ENCODE measurements at places on chromosomes 2 and 18.
A peak's percentile ranks its signal among the peaks of the same experiment; 100 is the strongest.

GRCh38 chr2:121210691-121211090, 74.3 kb downstream of the TFCP2L1 start:
- DNase-seq: no peak

DNA sequence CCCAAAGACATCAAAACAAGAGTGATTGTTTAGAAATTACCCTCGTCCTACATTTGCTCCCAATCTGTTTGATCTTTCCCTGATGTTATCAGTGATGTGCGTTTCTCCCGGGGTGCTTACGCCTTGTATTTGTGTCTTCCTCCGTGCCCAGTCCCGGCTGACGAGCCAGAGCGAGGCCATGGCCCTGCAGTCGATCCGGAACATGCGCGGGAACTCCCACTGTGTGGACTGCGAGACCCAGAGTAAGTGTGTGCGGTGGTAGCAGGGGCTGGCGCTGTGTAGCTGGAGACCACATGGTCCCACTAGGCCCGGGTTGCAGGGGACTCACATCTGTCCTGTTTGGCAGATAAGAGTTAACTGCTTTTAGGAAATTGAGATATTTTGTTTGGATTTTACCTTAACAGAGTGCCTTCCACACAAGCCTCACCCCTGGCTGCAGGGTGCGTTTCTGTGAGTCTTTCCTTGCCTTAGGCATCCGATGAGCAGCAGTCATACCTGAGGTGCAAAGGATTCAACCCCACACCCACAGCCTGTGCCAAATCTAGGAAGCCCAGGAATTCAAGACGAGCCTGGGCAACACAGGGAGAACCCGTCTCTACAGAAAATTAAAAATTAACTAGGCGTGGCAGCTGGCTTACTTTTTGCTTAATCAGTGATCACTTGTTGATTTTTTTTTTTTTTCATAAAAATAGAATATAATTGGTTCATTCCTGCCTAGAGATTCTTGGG, 127.4 kb downstream of the GBX2 start:
- DNase-seq: no peak

DNA sequence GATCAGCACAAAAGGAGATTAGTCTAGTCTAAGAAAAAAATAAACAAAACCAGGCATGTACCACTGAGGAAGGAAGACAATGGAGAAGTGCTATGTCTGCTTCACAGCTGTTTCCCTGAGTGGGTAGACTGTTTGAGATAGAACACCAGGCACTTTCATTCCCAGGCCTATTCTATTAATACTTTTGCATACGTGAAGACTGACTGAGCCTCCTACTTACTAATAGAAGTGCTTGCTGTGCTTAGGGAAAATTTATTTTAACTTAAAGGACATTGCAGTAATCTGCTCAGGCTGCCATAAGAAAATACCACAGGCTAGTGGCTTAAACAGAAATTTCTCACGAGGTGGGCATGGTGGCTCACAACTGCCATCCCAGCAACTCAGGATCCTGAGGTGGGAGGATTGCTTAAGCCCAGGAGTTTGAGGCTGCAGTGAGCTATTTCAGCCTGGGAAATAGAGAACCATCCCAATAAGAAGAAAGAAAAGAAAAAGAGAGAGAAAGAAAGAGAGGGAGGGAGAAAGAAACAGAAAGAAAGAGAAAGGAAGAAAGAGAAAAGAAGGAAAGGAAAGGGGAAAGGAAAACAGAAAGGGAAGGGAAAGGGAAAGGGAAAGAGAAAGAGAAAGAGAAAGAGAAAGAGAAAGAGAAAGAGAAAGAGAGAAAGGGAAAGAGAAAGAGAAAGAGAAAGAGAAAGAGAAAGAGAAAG, 33.0 kb downstream of the CMPK2 start:
- DNase-seq: peak; percentile 60

DNA sequence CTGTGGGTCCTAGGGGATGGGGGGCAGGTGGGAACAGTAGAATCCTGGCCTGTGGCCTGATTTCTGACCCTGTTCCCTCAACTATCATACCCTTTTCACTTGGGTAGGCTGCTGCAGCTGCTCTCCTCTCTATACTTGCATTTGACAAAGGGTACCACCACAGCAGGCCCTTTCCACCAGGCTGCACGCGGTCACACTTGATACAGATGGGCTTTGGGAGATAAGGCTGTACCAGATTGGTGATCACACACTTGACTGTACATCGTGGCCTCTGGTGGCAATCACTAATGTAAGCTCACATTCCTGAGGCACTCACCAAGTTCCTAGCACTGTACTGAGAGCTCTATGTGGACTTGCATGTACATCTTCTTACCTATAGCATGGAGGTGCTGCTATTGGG, 1.6 kb upstream of the RALB start:
- no peak for DNase-seq

DNA sequence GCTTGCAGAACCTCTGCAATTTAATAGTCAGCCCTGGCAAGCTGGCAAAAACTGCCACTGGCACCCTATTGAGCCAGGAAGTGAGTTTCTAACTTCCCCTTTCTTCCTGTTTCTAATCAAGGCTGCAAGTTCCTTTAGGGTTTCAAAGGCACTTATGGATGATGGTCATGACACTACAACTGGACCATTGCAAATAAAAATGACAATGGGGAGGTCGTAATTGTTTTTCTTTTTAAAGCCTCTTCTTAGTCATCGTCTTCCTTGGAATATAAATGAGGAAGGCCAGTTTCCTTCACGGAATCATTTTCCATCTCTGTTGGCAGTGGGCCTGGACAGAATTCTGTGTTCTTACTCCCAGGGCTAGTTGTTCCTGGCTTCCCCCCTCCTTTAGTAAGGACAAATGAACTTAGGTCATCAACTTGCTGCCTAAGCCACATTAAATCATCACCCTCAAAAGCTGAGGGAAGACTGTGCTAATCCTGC, 35.8 kb downstream of the SH3RF3 start:
- peak; percentile 31 for DNase-seq

DNA sequence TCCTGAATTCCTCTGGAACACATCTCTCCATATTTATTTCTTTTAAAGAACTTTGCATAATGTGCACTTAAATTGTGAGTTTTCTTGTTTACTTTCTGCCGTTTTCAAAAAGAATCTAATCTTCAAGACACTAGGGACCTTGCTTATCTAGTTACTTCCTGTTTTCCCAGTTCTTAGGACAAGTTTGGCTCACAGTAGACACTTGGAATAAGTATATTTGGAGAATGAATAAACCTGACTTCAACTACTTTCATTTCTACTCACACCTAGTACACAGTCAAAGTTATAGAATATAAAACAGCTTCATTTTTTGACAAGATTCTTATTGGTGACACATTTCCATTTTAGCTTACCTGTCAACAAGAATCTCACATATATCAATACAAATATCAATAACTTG, 155.6 kb upstream of the CCDC195 start:
- DNase-seq: no peak

Measured in inflammatory macrophage treated with lipopolysaccharide for 4 hours (primary cell).